Activated CD4-positive, alpha-beta T cell treated with anti-CD3 and anti-CD28 coated beads, Interleukin-2, amount 50 U/mL, for 1 hour (primary cell): ENCODE measurements at places on chromosomes 1 and 21.

GRCh38 chr1:40691538-40692428, at the start of gene NFYC:
NFYC (plus strand) TSS chr1:40691704; CDS start chr1:40738844, 47,140 bp downstream.
- DNase-seq, result peak; percentile 92

DNA sequence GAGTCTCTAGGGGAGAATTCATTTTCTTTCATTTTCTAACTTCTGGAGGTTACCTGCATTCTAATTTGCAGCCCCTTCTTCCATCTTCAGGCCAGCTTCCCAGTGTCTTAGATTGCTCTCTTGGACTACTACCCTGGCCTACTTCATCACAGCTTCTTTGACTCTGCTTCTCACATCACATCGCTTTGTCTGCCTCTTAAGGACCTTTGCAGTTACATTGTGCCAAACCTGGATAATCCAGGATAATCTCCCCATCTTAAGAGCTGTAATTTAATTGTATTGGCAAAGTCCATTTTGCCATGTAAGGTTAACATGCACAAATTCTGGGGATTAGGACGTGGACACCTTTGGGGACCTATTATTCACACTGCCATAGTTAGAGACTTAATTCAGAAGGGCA, 18.4 kb downstream of the RNF2 start:
- no peak for DNase-seq

GRCh38 chr1:181117648-181118449, 29.3 kb downstream of the IER5 start:
- no peak for DNase-seq

GRCh38 chr1:45444609-45445131, 46.3 kb downstream of the TESK2 start:
- DNase-seq, result no peak

DNA sequence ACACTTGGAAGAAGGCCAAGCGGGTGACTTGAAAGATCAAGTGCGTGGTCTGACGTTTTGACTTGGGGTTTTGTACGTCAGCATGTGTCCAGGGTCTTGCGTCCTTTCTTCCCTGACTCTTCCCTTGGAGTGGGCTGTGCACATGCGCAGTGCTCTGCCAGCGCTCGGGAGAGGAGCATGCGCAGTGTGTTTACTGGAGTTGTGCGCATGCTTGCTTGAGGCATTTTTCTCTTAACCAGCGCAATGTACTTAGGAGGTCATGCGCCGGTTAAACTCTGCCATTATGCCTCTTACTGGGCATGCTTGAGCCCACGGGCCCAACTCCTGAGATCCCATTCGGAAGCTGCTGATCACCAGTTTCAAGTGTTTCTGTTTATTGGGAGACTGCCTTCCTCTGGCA, 242.5 kb upstream of the AJAP1 start:
- DNase-seq, result no peak

DNA sequence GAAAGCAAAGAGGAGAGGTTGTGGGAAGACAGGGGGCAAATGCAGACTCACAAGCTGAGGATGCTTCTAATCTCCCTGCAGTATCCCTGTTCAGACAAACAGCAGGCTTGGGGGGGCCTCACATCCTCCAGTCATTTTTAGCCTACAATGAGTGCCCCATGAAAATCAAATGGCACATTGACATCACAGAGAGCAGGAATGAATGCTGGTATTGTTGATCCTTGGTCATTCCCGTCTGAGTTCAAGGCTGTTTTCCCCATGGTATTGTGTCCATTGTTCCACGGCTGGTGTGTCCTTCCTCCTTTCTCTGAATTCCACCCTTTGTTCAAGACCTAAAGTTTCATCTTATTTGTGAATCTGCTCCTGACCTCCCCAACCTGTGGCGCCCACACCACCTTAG, 545.6 kb downstream of the AJAP1 start:
- DNase-seq, result no peak

GRCh38 chr1:228160201-228160761, 5.3 kb upstream of the IBA57 start:
- no peak for DNase-seq

DNA sequence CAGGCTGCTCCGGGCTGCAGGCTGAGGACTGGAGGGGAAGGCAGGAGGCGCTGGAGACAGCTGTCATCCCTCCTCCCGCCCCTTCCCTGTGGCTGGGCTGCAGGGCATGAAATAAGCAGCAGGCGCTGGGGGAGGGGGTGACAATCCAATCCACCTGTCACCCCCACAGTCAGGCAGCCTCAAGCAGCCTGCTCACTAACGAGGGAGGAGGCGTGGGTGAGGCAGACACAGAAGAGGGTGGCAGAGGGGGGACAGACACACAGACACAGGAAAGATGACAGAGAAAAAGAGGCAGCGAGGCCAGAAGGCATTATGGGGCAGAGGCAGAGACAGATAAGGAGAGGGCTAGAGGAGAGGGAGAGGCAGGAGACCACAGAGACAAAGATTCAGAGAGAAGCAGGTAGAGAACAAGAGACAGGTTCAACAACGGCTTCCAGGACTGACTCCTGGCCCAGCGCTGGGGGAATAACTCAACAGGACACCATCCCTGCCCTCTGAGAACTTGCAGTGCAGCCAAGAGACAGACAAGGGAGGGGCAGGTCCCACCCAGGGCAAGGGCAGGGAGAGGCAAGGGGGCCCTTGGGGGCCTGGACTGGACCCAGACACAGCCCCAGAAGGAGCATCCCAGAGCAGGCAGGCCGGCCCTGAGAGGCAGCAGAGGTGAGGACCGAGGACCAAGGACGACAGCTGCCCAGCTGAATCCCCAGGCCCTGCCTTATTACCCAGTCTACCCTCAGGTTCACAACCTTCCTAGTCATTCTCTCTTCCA, 11.2 kb downstream of the MEF2D start:
- DNase-seq, result peak; percentile 36

DNA sequence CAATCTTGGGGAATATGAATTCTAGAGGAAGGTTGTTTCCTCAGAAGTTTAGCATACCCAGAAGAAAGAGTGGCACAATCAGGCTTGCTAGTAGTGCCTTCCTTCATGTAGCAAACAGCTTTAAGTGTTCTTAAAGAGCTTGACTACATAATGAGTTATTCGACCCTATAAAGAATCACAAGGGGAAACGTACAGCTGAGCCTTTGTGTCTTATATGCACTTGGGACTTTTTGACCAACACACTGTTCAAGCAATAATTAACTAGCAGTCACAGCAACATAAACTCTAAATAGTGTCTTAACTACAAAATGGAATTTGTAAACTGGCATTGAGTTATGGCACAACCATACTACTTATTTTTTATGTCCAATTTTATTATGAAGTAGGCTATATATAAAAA, 86.1 kb downstream of the TTLL7 start:
- DNase-seq, result no peak

DNA sequence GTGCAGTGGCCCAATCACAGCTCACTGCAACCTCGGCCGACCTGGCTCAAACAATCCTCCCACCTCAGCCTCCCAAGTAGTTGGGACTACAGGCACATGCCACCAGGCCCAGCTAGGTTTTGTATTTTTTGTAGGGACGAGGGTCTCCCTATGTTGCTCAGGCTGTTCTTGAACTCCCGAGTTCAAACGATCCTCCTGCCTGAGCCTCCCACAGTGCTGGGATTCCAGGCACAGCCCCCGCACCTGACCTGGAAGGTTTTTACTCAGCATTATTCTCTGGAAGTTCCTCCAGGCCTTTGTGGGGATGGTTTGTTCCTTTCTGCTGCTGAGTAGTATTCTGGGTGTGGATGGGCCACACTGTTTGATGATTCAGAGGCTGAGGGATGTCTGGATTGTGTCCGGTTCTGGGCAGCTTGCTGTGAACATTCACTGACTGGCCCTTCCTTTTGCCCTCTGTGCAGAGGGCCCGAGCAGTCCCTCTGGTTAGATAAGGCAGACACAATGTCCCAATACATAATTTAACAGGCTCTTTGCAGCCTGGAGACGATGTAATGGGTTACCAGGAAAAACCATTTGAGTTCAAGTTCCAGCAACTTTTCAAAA, 6.0 kb upstream of the TRAPPC10 start:
- no peak for DNase-seq

DNA sequence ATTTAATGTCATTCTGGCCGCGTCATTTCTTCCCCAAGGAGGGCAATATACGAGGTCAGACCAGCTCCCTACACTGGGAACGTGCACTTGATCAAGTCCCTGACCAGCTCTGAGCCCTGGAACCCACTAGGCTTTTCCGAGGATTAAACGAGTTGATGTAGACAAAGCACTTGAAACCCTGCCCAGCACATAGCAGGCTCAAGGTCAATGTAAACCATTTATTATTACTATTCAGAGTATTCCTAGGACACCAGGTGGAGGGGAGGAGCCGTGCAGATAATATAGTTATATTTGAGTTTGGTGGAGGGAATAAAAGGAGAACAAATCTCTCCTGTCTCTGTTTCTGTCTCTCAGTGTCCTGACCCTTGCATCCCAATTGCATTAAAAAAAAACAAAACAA, 174.1 kb upstream of the IGSF21 start:
- DNase-seq, result no peak

DNA sequence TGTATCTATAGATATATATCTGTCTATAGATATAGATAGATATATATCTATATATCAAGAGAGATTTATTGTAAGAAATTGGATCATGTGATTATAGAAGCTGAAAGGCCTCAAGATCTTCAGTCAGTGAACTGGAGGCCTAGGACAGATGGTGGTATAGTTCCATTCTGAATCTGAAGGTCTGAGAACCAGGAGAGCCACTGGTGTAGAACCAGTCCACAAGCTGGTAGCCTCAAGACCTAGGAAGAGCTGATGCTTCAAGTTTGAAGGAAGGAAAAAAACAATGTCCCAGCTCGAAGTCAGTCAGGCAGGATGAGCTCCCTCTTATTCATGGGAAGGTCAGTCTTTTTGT, 213.2 kb upstream of the JUN start:
- no peak for DNase-seq
